Gastrocnemius medialis (tissue), 4 donors: ENCODE measurements at places on chromosomes 11 and 22. TPM values are rescaled to one million over a fixed set of nuclear protein-coding genes. Genes with fewer than 3 reads are reported as not detected.

GRCh38 chr11:11230802-11231562, 122.1 kb downstream of the CSNK2A3 start:
- no peak overlapping the region for H3K27ac ChIP-seq
- H3K4me3 ChIP-seq, result no peak overlapping the region
- H3K4me1 ChIP-seq, result no peaks in the 10 kb centered on the region
- no peaks in the 10 kb centered on the region for H3K36me3 ChIP-seq

DNA sequence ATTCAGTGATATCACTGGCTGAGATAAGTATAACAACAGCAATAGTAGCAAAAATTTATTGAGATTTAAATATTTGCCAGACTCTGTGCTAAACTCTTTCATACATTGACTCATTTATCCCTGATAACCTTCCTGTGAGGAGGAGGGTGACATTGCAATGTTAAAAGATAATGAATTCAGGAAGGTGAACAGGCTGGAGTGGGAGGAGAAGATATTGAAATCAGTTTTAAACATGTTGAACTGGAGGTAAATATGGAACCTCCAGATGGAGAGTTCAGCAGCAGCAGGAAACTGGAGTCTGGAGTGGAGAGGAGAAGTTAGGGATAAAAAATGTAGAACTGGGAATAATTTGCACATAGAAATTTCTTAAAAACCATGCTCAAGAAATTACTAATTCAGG, 142.0 kb upstream of the FAT3 start:
- H3K27me3 ChIP-seq, result no peaks in the 10 kb centered on the region
- H3K27ac ChIP-seq, result no peak overlapping the region
- H3K4me3 ChIP-seq, result no peak overlapping the region
- no peaks in the 10 kb centered on the region for H3K4me1 ChIP-seq

- no peaks in the 10 kb centered on the region for H3K27me3 ChIP-seq
- no peak for DNase-seq
- no peak overlapping the region for H3K27ac ChIP-seq
- no peak overlapping the region for H3K4me3 ChIP-seq
- H3K4me1 ChIP-seq, result no peaks in the 10 kb centered on the region
- H3K36me3 ChIP-seq, result peaks cover 52% of the 10 kb centered on the region
These were observed 33.3 kb downstream of the HIRA start for GRCh38 chr22:19398206-19398605.

GRCh38 chr11:85257837-85258236, 369.3 kb downstream of the DLG2 start:
- DNase-seq, result no peak
- H3K4me1 ChIP-seq, result no peaks in the 10 kb centered on the region
- no peaks in the 10 kb centered on the region for H3K36me3 ChIP-seq
- no peak overlapping the region for H3K27ac ChIP-seq

DNA sequence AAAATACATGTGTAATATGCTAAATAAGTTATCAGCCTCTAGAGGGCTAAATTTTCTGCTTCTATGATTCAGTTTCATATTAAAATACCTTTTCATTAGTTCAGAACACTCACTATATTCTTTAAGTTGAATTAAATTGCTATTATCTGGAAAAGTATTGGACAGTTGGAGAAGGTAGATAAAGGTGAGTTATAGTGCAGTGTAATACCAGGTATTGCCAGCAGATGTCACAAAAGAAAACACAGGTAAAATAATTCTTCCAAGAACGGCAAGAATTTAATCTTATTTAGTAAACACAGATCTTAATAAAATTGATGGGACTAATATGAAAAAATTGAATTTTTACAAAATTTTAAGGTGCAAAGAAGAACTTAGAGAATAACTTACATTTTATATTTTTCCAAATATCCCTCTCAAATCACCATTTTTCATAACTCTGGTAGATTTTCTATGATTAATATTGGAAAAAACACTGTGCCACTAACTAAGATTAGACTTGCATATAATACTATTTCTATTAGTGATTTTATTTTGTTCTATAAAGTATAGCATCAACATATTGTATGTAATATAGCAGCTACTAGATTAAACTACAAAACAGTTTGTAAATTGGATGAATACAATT, 1.7 kb upstream of the LRRC4C start:
- H3K4me1 ChIP-seq, result no peaks in the 10 kb centered on the region
- H3K27me3 ChIP-seq, result peaks cover 4% of the 10 kb centered on the region
- no peak overlapping the region for H3K27ac ChIP-seq
- H3K4me3 ChIP-seq, result no peak overlapping the region
- DNase-seq, result no peak
- no peaks in the 10 kb centered on the region for H3K36me3 ChIP-seq

DNA sequence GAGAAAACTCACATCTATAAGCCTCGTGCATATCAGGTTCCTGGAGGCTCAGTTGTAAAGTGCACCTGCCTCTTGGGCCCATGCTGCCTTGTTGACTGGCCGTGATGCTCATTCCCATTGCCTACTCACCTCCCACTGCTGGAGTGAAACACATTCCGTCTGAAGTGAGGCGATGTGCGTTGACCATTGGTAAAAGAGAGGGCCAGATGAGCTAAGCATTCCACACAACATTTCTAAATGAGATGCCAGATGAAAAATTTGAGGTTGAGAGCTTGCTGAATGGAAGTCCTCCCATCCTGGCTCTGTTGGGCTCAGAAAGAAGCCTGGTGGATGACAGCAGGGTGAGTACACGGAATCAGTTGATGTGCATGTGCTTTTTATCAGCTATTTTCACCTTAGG, 8.6 kb upstream of the ADAMTS15 start:
- peaks cover 3% of the 10 kb centered on the region for H3K4me1 ChIP-seq
- no peak overlapping the region for H3K4me3 ChIP-seq
- H3K27ac ChIP-seq, result no peak overlapping the region
- H3K36me3 ChIP-seq, result no peaks in the 10 kb centered on the region
- no peak for DNase-seq
- no peaks in the 10 kb centered on the region for H3K27me3 ChIP-seq

- no peak for DNase-seq
- H3K36me3 ChIP-seq, result no peaks in the 10 kb centered on the region
- H3K27ac ChIP-seq, result no peak overlapping the region
- H3K4me3 ChIP-seq, result no peak overlapping the region
- H3K27me3 ChIP-seq, result no peaks in the 10 kb centered on the region
- H3K4me1 ChIP-seq, result no peaks in the 10 kb centered on the region
These were observed 17.8 kb downstream of the PRR5L start for GRCh38 chr11:36313750-36314433.

GRCh38 chr11:33585586-33586209, 114.9 kb downstream of the C11orf91 start:
- no peaks in the 10 kb centered on the region for H3K4me1 ChIP-seq
- DNase-seq, result no peak
- H3K4me3 ChIP-seq, result no peak overlapping the region
- no peaks in the 10 kb centered on the region for H3K27me3 ChIP-seq
- H3K36me3 ChIP-seq, result no peaks in the 10 kb centered on the region

DNA sequence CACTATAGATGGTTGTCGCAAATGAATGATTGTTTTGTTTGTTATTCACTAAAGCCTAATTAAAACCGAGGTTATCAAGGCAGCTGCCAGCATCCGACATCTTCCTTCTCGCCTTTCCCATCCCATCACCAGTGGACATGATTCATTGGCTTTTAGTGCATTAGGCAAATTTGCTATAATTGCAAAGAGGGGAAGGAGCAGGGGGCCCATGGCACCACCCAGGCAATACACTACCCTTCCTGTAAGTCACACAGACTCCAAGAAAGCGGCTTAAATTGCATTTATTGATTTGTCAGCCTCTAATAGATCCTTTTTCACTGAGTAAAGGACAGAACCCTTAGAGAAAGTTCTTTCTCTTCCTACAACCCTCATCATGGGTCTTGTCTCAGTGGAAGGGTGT, 169.2 kb upstream of the NCAM1 start:
- H3K27me3 ChIP-seq, result no peaks in the 10 kb centered on the region
- H3K4me3 ChIP-seq, result no peak overlapping the region
- DNase-seq, result no peak

GRCh38 chr11:105081412-105082150, 36.4 kb upstream of the CARD16 start:
- H3K27me3 ChIP-seq, result no peaks in the 10 kb centered on the region
- no peak overlapping the region for H3K4me3 ChIP-seq
- no peak for DNase-seq
- H3K4me1 ChIP-seq, result peaks cover 10% of the 10 kb centered on the region
- no peak overlapping the region for H3K27ac ChIP-seq

DNA sequence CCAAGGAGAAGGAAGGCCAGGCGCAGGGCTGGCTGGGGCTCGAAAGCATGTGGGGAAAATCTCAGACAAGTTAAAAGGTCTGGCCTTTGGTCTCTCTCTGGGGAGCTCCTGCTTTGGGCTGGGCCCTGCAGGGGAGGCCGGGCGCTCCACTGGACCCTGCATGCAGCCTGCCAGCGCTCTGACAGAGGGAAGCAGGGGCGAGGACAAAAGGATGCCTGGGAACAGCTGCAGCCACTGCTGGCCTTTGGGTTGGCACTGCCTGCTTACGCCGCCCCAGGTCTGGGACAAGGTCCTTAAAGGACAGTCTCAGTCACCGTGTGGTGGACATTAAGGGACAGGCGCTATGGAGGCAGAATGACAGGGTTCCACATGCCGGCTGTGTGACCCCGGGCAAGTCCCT, 56.4 kb upstream of the TTLL12 start:
- no peaks in the 10 kb centered on the region for H3K27me3 ChIP-seq
- H3K27ac ChIP-seq, result no peak overlapping the region
- H3K4me3 ChIP-seq, result no peak overlapping the region
- no peaks in the 10 kb centered on the region for H3K36me3 ChIP-seq
- H3K4me1 ChIP-seq, result peaks cover 7% of the 10 kb centered on the region

DNA sequence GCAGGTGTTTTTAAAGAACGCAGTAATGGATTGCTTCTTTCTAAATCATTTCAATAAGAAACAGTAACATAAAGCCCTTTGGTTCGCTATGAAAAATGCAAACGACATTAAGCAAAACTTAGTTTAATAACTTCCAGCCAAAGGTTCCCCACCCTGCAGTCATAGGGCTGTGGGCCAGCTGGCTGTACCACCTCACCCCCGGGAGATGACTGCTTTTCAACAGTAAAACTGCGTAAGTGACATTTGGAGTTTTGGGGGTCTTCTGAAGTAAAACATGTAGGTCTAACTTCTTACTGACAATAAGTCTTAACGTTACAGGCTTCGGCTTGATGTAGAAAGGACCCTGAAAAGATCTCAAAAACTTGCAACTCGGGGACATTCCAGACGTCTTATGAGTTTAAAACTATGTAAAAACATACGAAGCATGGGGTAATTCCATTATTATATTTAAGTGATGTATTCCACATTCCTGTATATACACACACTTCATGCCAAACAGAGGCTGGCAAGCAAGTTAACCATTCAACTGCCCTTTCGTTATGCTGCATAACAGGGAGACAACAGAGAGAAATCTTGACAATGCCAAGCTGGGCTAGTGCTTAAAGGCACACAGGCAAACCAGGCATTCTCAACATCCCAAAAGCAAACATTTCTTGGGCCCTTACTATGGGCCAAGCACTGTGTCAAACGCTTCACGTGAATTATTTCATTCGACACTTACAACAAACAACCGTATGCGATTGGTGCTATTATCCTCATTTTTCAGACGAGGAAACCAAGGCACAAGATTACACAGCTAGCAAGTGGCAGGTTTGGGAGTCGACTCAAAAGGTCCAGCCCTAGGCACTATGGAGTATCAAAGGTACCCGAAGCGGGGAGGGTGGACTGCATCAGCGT, 1.2 kb downstream of the MRTFA start:
- no peak for DNase-seq
- no peaks in the 10 kb centered on the region for H3K27me3 ChIP-seq
- H3K27ac ChIP-seq, result peak overlapping the region; percentile 90
- peaks cover 39% of the 10 kb centered on the region for H3K4me1 ChIP-seq

GRCh38 chr11:67694875-67695555, 20.6 kb upstream of the ALDH3B2 start:
- H3K27me3 ChIP-seq, result peaks cover 13% of the 10 kb centered on the region
- H3K27ac ChIP-seq, result no peak overlapping the region
- no peaks in the 10 kb centered on the region for H3K36me3 ChIP-seq
- H3K4me3 ChIP-seq, result no peak overlapping the region
- no peaks in the 10 kb centered on the region for H3K4me1 ChIP-seq

GRCh38 chr11:69971741-69972140, 106.4 kb upstream of the ANO1 start:
- DNase-seq, result no peak
- H3K4me3 ChIP-seq, result no peak overlapping the region
- H3K27ac ChIP-seq, result no peak overlapping the region
- H3K4me1 ChIP-seq, result no peaks in the 10 kb centered on the region
- no peaks in the 10 kb centered on the region for H3K27me3 ChIP-seq
- H3K36me3 ChIP-seq, result no peaks in the 10 kb centered on the region

- no peak overlapping the region for H3K27ac ChIP-seq
- H3K27me3 ChIP-seq, result no peaks in the 10 kb centered on the region
- H3K36me3 ChIP-seq, result peaks cover 10% of the 10 kb centered on the region
- H3K4me3 ChIP-seq, result no peak overlapping the region
- no peak for DNase-seq
These were observed 62.7 kb downstream of the DBX1 start for GRCh38 chr11:20097319-20098221.

DNA sequence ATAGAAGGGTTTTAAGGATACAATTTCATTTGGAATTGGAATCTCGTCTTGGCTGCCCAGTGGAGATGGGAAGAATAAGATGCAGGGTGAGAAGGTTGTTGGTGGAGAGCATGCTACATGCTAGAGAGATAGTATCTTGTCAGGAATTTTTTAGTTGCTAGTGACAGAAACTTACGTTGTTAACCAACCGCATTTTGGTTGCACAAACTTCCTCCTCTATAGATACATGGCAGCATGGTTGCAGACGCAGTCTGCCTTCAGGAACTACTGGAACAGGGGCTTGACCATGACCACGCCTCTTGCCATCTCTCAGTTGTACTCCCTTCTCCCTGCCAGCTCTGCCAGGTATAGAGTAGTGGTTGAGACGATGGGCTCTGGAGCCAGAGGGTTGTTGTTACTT, 13.5 kb upstream of the CCDC90B start:
- DNase-seq, result no peak
- H3K36me3 ChIP-seq, result no peaks in the 10 kb centered on the region
- no peaks in the 10 kb centered on the region for H3K27me3 ChIP-seq
- no peak overlapping the region for H3K27ac ChIP-seq

DNA sequence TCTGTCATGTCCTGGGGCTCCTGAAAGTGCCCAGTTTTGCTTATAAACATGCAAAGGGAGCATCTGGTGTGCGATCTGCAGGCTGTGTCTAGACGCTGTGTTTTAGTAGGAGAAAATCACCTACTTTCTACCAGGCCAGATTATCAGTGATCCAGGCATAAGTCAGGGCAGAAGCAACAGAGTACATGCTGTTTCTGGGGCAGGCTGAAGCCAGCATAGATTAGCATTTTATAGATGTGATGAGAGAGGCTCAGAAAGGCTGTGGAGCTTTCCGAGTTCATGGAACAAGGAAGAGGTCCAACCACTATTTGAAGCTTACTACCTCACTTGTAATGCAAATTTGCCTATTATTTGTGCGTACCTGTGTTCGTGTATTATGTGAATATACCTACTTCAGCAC, 1208.4 kb upstream of the TENM4 start:
- no peak for DNase-seq
- H3K36me3 ChIP-seq, result no peaks in the 10 kb centered on the region
- no peak overlapping the region for H3K27ac ChIP-seq
- H3K4me1 ChIP-seq, result no peaks in the 10 kb centered on the region
- no peak overlapping the region for H3K4me3 ChIP-seq

Gene TRIM29
- 2.9 TPM for total RNA-seq

Gene BEST1
- total RNA-seq, result 0.94 TPM

Gene CHEK2
- 3.0 TPM for total RNA-seq

Gene TMEM86A
- total RNA-seq, result 2.4 TPM

Gene CREB3L1
- total RNA-seq, result 0.69 TPM

Gene SCN4B
- 4.8 TPM for total RNA-seq

Gene TENM4
- total RNA-seq, result 0.29 TPM

Gene UBQLN3
- not detected for total RNA-seq

Gene TYMP
- total RNA-seq, result 8.8 TPM

Gene CAPN5
- total RNA-seq, result 0.58 TPM

Gene MUC6
- total RNA-seq, result not detected

Gene FOXRED2
- 13.6 TPM for total RNA-seq

Gene RNF26
- 4.9 TPM for total RNA-seq

Gene MS4A2
- total RNA-seq, result not detected
